RWPE2 (cell line): ENCODE measurements at places on chromosomes 2 and 18.

- DNase-seq, result no peak
These were observed 12.4 kb downstream of the ASAP2 start for GRCh38 chr2:9219027-9219445.

DNA sequence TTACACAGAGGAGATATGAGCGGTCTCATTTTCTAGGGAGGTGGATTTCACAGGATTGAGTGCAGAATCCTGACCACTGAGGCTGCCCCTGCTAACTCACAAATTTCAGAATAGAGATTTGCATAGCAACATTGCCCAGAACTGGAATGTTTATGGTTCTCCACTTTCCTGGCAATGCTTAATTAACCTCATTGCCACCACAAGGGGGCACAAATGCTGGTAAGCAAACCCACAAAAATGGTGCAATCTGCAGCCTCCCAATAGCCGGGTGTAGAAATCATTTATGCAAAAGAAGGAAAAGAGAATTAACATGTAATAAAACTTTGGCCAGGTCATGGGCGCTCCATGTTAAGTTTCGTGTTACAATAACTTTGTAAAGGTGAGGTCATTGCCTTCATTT, 112.4 kb downstream of the CYRIA start:
- no peak for DNase-seq

- no peak for DNase-seq
These were observed 512.9 kb upstream of the ACVR2A start for GRCh38 chr2:147331790-147332419.

DNA sequence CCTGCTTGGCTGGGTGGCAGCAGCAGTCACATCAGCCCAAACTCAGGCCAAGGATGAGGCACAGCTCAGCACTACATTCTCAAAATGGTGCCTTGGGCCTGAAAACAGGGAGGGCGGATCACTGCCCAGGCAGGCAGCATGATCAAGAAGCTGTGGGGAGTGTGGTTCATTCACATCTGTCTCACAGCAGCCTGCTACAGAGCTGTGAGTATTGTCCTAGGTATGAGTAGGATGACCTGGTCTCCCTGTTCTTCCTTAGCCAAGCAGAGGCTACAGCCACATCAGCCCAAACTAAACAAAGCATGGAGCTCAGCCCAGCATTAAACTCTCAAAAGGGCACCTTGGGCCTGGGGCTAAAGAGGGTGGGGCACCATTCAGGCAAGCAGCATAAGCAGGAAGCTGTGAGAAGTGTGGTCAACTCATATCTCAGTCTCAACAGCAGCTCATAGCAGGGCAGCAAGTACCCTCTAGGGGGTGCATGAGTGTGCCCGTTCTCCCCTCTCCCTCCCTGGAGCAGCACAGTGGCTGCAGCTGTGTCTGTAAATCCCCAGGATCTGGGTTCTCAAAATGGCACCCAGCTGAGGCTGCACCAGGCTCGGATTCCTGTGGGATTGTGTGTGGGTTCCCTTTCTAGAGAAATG, 139.6 kb downstream of the TRABD2A start:
- no peak for DNase-seq

DNA sequence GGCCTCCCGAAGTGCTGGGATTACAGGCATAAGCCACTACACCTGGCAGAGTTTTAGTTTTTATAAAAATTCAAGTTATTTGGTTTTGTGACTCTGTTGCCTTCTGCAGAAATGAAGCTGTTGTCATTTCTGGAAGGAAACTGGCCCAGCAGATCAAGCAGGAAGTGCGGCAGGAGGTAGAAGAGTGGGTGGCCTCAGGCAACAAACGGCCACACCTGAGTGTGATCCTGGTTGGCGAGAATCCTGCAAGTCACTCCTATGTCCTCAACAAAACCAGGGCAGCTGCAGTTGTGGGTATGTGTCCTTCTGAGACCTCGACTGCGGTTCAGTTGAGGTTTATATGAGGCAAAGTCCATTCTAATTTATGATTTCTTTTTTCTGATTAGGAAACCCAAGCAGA, 7.2 kb downstream of the MTHFD2 start:
- DNase-seq, result no peak

DNA sequence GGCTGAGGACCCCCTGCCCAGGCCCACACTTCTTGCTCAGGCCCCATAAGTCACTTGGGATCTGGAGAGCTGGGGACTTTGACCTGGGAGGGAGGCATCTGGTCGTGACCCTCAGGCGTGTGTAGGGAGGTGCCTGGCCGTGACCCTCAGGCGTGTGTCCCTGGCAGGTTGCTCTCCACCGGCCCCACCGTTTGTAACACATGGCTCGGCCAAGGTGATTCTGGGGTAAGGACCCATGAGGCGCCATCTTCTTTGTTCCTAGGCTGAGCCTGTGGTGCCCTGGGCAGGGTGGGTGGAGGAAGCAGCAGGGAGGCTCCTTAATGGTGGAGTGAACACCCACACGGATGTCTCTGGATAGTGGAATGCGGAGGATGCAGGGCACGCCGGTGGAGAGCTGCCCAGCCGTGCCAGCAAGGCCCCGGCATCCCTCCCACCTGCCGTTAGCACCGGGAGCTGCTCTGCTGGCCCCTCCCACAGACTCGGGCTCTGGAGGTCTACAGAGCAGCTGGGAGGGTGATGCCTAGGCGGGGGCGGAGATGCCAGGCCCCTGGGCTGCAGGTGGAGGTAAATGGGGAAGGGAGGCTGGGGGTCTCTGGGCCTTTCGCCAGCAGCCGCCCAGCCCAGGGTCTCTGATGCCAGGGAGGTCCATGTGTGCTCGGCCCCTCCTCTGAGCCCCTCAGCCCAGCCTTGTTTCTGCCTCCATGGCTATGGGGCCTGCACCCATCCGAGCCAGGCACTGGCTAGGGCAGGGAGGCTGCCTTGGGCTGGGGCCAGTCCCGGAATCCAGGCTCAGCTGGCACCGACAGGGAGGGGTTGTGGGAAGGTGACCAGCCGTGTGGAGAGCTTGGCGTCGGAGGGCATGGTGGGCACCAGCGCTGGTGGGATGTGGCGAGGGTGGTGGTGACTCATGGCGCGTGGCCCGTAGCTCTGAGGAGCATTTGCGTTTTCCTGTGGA, 1.1 kb upstream of the GAL3ST2 start:
- peak; percentile 58 for DNase-seq

- DNase-seq, result no peak
These were observed 697.4 kb downstream of the CBLN2 start for GRCh38 chr18:71846716-71847115.

DNA sequence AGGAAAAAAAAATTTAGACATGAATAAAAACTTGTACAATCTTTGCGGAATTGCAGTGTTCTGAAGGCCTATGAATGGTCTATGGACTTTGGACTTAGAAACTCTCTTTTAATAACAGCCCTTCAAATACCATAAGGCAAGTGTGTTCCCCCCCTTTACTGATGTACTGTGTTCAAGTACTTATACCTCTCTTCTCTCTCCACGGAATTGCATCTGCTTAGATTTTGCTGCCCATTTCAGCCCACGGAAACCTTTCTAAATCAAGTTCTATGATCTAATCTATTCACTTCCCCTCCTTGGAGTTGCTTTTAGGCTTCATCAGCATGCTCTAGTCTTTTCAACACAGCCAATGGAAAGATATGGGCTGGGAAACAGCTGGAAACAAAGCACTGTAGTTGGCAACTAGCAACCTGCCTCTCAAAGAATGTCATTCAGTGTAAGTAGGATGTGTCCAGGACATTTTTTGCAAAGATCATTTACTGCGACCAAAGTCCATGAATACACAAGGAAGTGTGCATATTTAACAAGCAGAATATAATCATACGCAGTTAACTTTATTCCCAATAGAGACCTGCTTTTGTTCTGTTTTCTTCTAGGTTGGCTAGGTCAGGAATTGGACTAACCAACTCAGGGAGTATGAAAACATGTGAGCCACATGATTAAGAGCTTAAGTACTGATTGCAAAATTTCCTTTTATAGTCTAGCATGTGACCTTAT, 58.0 kb downstream of the SLC40A1 start:
- no peak for DNase-seq

DNA sequence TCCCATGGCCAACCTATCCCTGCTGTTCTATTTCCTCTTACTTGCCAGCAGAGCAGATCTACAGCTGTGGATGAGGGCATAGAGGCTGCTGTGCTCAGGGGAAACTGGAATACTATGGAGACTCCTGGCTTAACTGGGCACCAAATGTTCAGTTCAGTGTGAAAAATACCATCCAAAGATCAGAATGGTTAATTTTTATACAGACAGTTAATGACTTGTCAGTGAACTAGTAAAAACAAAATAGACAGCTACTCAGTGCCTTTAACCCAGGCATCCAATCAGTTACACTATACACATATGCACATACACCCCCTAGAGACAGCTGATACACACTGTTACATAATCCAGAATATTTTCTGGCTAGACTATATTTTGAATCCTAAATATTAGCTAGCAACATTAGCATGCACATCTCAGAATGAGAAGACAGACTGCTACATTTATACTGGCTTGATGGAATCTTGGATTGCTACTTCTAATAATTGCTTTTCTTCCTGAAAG, 59.1 kb upstream of the WIPF1 start:
- DNase-seq, result no peak

- DNase-seq, result no peak
These were observed 170.3 kb downstream of the BCL2 start for GRCh38 chr18:63149302-63149587.

GRCh38 chr2:7011356-7012083, 94.3 kb downstream of the RNF144A start:
- no peak for DNase-seq

DNA sequence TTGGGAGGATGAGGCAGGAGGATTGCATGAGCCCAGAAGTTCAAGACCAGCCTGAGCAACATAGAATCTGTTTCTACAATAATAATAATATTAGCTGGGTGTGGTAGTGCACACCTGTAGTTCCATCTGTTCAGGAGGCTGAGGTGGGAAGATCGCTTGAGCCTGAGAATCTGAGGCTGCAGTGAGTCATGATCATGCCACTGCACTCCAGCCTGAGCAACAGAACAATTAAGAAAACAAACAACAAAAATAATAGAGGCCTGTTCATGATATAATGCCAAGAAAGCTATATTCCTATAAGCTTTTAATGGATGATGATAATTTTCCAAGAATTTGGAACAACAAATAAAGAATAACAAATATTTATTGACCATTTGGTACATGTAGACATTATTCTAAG, 6.9 kb upstream of the CCBE1 start:
- DNase-seq, result no peak

DNA sequence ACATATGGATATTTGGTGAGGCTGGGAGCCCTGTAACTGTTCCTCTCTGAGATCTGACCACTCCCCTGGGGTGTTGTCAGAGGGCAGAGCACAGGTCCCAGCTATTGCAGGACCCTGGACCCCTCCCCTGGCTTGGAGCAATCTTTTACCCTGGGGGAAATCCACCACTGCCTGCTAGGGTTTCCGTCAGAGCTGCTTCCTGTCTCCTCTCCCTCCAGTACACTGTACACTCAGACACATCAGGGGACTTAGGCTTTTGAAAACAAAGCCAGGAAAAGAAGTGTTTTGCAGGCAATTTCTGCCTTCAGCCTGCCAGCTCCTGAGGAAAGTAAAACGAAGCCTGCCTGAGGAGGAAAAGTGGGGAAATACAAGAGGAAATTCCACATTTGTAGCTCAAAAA, 13.2 kb upstream of the CEP68 start:
- no peak for DNase-seq

GRCh38 chr2:216486708-216487107, 11.9 kb upstream of the RPL37A start:
- no peak for DNase-seq

DNA sequence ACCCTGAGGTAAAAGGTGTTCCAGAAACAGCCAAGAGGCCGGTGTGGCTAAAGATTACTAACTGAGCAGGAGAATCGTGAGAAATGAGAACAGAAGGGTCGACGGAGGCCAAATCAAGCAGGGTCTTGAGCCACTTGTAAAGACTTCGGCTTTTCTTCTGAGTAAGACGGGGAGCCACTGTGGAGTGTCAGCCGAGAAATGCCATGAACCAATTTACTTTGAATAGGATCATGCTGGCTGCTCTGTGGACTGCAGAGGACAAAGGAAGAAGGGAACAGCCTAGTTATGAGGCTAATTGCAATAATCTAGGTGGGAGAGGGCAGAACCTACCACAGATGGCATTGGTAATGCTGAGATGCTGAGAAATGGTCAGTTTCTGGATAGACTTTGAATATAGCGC, 16.8 kb downstream of the VIT start:
- DNase-seq, result no peak

DNA sequence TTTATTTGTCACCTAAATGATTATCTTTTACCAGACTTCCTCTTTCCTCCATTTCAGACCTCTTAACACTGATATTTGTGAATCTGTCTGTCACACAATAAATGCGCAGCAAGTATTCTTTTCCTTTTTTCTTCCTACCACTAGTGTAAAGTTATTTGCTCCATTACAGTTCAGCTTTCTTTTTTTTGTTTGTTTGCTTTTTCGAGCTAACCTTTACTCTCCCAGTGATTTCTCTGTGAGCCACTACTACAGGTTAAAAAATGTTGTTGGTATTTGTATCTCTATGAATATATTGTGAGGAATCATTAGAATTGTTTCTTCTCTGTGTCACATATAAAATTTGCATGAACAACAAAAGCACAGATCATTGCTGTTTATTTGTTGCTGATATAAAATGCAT, 854.0 kb upstream of the GCFC2 start:
- DNase-seq, result no peak

DNA sequence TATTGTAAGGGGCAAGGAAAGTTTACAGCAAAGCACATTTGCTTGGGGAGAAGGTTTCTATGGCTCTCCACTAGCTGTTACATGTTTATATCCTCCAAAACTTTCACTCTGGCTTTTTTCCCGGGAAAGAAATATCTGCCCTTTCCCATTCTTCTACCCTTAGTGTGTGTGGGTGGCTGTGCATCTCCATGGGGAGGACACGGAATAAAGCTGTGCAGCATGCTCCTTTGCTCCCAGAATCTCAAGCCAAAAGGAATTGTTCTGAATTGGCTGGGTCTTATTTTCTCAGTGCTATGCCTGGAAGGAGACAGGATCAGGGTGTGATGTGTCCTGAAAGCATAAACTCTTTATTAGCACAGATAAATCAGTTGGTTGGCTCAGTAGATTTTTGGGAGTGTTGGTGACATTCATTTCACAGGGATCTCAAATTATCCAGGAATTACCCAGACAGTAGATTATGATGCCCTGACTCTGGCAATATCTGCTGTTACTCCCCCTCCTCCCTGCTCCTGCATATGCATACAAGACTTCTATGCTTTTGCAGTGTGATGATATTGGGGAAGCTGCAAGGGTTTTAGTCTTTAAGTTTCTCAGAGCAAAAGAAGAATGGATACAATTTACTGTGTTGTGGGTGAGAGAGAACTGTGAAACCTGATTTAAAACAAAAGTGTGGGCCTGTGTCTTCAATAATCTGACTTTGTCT, 63.1 kb downstream of the PARD3B start:
- no peak for DNase-seq

GRCh38 chr2:45699032-45699658, 47.7 kb downstream of the PRKCE start:
- no peak for DNase-seq
